Hepatic stellate cell (primary cell): ENCODE measurements at places on chromosomes 7 and 10.

DNA sequence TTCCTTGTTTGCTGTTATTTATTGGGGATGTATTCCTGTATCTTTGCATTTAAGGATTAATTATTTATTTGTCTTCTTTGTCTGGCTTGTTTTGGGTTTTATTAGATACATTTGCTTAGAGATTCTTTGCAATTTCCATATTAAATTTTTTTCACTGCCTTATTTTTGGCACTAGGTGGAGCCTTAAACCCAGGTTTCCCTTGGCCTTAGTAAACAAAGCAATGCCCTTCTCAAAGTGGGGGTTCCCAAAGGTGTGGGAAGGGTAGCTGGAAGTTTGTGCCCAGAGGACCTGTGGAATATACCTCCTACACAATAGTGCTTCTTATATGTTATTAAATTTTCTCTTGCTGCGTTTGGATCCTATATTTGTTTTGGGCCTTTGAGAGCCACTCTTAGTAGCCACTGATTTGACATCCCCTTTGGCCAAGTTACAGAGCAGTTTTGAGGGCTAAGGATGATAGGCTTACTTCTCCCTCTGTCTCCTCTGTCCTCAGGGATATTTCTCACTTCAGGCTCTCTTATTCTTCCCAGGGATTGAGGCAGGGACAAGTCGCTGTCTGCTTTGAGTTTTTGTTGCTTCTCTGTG is 162.3 kb downstream of the ITGB1 start:
- DNase-seq, result peak; percentile 12

DNA sequence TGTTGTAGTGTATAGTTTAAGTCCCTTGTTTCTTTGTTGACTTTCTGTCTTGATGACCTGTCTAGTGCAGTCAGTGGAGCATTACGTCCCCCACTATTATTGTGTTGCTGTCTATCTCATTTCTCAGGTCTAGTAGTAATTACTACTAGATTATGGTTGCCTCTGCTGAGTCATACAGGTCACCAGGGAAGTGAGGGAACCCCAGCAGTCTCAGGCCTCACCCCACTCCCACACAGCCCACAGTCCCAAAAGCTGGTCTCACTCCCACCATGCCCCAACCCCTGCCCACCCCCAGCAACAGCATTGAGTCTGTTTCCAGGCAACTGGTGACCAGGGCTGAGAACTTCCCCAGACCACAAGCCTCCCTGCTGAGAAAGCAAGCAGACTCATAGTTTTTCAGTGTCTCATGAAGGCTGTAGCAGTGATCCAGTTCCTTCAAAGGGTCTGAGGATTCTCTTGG is 88.0 kb downstream of the PLXDC2 start:
- DNase-seq, result no peak

DNA sequence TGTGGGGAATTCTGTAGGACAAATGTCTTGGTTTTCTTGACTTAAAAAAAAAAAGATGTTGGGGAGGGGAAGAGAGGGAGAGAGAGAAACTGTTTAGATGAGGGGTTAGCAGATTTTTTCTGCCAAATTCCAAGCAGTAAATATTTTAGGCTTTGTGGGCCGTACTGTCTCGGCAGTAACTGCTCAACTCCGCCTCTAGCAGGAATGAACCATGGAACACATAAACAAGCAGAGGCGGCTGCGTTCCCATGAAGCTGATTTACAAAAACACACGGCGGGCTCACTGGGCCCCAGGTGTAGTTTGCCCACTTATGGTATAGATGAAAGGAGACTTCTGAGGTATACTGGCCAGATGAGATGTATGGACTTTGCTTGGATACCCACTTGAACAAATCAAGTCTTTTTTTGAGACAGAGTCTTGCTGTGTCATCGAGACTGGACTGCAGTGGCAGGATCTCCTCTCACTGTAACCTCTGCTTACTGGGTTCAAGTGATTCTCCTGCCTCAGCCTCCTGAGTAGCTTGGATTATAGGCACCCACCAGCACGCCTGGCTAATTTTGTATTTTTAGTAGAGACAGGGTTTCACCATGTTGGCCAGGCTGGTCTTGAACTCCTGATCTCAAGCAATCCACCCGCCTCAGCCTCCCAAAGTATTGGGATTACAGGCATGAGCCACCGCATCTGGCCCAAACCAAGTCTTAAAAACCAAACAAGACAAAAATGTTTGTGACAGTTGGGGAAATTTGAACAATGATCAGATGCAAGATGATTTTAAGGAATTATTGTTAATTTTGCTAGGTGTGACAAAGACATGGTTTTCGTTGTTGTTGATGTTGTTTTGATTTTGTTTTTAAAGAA is 9.7 kb upstream of the ADAMTS14 start:
- DNase-seq, result no peak

DNA sequence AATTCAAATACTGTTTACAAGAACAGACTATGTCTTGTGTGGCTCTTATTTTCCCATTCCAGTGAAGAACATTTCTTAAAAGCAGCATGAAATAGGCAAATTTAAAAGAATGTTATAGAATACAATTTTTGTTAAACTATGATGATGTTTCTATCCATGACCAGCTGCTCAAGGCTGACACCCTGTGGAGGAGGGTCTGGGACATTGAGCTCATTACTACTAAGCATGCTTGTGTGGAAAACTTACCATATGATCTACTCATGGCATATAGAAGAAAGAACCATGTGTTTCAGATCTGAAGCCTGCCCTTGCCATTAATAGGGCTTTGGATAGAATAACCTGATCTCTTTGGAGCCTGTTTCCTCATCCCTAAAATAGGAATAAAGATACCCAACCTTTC is 125.0 kb downstream of the FOXP2 start:
- no peak for DNase-seq

GRCh38 chr7:24723178-24723530 is 34.1 kb downstream of the GSDME start:
- DNase-seq, result no peak

- no peak for DNase-seq
These were observed 16.0 kb downstream of the CASP7 start for GRCh38 chr10:113695691-113696090.

GRCh38 chr7:105153531-105153930 is 139.5 kb downstream of the KMT2E start:
- DNase-seq, result no peak

- no peak for DNase-seq
These were observed 189.1 kb downstream of the LRRTM3 start for GRCh38 chr10:67114945-67115344.

GRCh38 chr10:127034034-127034633 is 128.9 kb downstream of the DOCK1 start:
- DNase-seq, result no peak

GRCh38 chr7:14235056-14235455 is 245.6 kb upstream of the ETV1 start:
- no peak for DNase-seq

- DNase-seq, result no peak
These were observed 179.7 kb upstream of the C7orf33 start for GRCh38 chr7:148410905-148411304.

DNA sequence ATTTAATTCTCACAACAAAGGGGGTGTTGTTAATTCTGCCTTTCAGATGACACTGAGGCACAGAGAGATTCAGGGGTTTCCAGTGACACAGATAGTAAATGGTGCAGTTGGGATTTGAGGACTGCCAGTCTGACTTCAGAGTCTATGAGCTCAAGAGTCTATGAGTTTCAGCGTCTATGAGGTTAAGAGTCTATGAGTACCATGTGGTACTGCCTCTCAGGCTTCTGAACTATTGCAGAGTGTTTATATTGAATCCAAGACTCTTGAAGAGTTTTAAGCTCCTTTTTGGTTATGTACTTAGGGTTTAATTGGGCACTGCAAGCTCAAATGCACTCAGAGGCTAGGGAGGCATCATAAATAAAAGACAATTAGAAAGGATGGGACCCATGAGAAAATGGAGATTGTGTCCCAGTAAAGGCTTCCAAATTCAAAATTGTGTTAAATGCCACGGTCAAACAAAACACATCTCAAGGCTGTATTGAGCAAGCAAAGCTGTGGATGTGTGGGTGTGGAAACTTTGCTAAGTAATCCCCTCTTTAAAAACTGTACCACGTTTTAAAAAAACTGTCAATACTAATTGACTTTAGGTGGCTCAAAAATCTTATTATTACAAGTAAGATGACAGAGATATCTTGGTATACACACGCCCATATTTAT is 123.9 kb upstream of the FAM171A1 start:
- no peak for DNase-seq

DNA sequence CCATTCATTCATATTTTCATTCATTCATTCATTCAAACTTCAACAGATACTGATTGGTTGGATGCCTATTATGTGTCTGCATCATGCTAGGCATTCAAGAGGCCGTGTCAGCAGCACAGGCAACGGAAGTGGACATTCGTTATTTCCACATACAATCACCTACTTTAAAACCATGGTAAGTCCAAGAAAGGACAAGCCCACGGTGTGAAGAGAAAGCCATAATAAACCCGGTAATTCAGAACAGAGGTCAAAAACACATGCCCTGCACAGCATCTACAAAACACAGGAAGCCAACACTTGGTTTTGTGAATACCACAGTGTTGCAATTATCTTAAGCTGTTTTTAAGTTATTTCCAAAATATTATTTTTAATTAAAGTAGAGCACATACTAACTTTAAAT is 126.7 kb downstream of the GLI3 start:
- no peak for DNase-seq

GRCh38 chr7:55478700-55479099 is 93.6 kb downstream of the VOPP1 start:
- DNase-seq, result no peak

DNA sequence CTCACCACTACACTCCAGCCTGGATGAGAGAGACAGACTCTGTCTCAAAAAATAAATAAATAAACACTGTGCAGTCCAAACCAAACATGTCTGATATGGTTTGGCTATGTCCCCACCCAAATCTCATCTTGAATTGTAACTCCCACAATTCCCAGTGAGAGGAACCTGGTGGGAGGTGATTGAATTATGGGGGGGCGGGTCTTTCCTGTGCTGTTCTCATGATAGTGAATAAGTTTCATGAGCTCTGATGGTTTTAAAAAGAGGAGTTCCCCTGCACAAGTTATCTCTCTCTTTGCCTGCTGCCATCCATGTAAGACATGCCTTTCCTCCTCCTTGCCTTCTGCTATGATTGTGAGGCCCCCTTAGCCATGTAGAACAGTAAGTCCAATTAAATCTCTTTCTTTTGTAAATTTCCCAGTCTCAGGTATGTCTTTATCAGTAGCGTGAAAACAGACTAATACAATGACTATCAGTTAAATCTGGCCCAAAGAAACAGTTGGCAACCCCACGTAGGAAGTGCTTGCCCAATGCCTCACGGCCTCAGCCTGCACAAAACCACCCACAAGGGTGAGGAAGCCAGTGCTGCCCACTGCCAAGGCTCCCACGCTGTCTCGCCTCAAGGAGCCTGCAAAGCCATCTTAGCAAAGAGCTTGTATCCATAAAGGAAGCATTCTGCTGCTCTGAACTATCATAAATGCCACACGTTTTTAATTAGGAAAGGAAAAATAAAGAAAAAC is 64.7 kb downstream of the PIK3AP1 start:
- no peak for DNase-seq

- DNase-seq, result no peak
These were observed 1367.1 kb downstream of the XPNPEP1 start for GRCh38 chr10:108556186-108556585.

DNA sequence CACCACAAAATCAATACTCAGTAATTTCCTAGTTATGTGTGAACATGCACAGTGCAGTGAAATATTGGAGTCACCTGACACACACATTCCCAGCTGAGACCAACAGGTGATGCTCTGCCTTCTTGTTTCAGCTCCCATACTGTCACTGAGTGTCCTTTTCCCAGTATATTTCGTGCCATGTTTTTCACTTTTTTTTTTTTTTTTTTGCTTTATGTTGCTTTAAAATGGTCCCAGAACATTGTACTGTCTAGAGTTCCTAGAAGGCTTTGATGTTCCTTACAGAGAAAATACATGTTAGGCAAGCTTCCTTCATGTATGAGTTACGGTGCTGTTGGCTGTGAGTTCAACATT is 45.6 kb downstream of the ELAPOR2 start:
- DNase-seq, result no peak
